Cardiac muscle cell (in vitro differentiated cells and primary cell): ENCODE measurements at places on chromosomes 3 and 15. TPM values are rescaled to one million over a fixed set of nuclear protein-coding genes. Genes with fewer than 3 reads are reported as not detected.
A peak's percentile ranks its signal among the peaks of the same experiment; 100 is the strongest.

- H3K36me3 ChIP-seq = no peaks in the 10 kb centered on the region
- H3K4me3 ChIP-seq = peak within 1 kb of the TSS; percentile 28
- peak; percentile 34 for DNase-seq
- no peak within 1 kb of the TSS for H3K27ac ChIP-seq
- H3K4me1 ChIP-seq = no peaks in the 10 kb centered on the region
Observed at GRCh38 chr3:74614107-74614967, at the start of gene CNTN3. Gene CNTN3 (minus strand): TSS chr3:74614659. CDS start chr3:74521112, 93,547 bp downstream.

- no peaks in the 10 kb centered on the region for H3K27me3 ChIP-seq
- no peak overlapping the region for H3K4me3 ChIP-seq
- H3K27ac ChIP-seq = no peak overlapping the region
- no peaks in the 10 kb centered on the region for H3K36me3 ChIP-seq
Observed at GRCh38 chr15:71801935-71802655, 8.3 kb upstream of the NR2E3 start.

GRCh38 chr3:71018799-71019198, 564.7 kb downstream of the FOXP1 start:
- H3K4me1 ChIP-seq = no peaks in the 10 kb centered on the region
- DNase-seq = no peak
- H3K27me3 ChIP-seq = no peaks in the 10 kb centered on the region
- no peak overlapping the region for H3K27ac ChIP-seq

The FRMD4B gene
- 50.6 and 78.7 TPM in 2 replicates for total RNA-seq

The LDHAL6B gene
- total RNA-seq = not detected in 2 replicates
